ENCODE measurements at places on chromosomes 5 and 9.
A peak's percentile ranks its signal among the peaks of the same experiment; 100 is the strongest.

DNA sequence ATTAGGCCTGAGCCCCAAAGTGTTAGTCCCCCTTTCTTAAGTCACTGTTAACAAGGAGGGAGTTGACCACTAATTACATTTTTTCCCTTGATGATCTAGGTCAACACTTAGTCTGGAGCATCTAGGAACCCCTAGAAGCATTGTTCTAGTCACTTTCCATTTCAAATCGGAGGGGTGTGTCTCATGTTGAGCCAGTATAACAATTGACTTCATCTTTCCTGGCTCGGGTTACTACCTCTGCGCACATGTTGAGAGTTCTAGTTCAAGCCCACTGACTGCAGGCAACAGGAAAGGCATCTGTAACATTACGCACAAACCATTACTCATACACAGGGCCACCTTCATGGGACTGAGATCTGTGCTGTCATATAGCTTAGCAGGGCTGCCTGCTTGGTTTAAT, 164.9 kb downstream of the NTRK2 start:
- DNase-seq, result no peak

DNA sequence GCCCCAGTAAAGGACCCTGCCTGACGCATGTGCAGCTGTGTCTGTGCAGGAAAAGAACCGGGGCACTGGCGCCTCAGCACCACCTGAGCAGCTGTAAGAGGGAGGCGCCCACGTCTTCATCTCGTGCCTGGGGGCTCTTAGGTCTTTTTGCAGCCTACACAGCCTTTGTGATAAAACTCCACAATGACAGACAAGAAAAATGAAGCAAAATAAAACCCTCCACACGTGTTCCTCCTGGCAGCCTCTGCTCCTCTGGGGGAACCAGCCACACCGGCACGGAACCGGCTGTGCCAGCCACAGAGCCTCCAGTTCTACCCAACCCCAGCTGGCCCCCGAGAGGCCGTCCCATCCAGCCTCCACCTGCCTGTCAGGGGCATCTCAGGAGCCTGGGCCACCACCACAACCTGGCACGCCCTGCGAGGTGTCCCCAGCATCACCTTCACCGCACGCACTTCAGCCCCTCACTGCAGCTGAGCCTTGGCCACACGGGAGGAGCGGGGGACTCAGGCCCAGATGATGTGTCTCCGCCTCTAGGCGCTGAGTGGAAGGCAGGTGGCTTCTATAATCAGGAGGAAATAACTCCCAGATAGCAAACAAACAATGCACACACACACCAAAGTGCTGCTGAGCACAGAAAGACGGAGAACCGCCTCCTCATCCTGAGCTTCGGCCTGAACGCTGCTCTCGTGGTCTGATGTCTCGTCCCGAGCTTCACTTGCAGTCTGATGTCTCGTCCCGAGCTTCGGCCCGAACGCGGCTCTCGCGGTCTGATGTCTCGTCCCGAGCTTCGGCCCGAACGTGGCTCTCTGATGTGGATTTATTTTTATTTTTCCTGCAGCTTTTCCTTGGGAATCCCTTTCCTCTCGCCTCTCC, 28.6 kb upstream of the NSMF start:
- no peak for DNase-seq

DNA sequence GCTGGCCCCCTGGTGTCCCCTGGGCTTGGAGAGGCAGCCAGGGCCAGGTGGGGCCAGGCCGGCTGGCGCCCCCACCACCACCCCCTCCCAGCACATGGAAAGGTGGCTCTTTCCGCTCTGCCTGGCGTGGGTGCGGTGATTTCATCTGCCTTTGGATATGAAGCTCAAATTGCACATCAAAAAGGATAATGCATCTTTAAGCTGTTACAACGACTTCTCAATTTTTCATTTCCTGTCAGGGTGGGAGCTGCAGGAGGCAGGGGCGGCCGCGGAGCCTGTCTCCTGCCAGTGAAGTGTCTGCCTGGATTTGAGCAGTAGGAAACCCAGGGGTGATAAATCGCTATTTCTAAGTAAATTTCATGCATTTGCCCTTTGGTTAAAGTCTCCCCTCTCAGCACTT, 169.2 kb upstream of the MVB12B start:
- DNase-seq, result no peak

GRCh38 chr5:446883-447263, 3.9 kb downstream of the EXOC3 start:
- DNase-seq, result peak; percentile 44

- no peak for DNase-seq
Measured at GRCh38 chr5:149166128-149166527, 24.8 kb downstream of the ABLIM3 start.

- no peak for DNase-seq
Measured at GRCh38 chr9:132597073-132597775, 14.8 kb downstream of the BARHL1 start.

DNA sequence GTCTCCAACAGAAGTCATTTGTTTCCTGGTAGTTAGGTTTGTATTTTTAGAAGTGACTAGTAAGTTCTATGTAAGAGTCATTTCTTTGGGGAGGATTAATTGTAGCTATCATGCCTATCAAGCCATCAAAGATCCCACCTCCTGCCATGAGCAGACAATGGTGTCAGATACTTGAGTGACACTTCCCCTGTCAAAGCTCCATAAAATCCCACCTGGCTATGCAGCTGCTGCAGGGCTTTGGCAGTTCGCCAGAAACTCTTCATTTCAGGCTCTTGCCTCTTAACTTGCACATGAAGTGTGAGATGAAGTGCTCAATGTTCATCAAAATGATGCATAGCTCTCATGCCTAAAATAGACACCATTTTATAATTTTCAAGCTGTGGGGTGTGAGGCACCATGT, 312.1 kb downstream of the CDH12 start:
- no peak for DNase-seq

- DNase-seq, result no peak
Measured at GRCh38 chr5:52898961-52899680, 90.0 kb upstream of the ITGA2 start.

GRCh38 chr9:91978740-91979414, 28.8 kb upstream of the ROR2 start:
- DNase-seq, result no peak

- DNase-seq, result no peak
Measured at GRCh38 chr9:129673602-129674001, 8.2 kb downstream of the PRRX2 start.

DNA sequence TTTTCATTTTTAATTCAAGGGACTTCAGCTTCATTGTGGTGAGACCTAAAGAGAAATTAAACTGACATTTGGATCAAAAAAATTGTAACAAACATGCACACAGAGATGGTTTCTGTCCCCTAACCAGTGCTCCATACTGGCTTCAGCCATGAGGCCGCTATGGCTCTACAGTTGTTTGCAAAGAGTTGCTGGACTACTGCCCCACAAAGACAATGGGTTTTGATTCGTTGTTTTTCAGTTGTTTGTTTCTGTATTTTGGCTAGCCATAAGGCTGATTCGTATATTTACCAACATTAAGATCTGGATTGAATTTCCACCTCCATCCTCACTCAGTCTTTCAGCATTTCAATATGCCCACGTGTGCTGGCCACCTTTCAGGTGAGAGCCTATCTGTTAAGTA, 163.7 kb upstream of the KIF2A start:
- DNase-seq, result no peak

DNA sequence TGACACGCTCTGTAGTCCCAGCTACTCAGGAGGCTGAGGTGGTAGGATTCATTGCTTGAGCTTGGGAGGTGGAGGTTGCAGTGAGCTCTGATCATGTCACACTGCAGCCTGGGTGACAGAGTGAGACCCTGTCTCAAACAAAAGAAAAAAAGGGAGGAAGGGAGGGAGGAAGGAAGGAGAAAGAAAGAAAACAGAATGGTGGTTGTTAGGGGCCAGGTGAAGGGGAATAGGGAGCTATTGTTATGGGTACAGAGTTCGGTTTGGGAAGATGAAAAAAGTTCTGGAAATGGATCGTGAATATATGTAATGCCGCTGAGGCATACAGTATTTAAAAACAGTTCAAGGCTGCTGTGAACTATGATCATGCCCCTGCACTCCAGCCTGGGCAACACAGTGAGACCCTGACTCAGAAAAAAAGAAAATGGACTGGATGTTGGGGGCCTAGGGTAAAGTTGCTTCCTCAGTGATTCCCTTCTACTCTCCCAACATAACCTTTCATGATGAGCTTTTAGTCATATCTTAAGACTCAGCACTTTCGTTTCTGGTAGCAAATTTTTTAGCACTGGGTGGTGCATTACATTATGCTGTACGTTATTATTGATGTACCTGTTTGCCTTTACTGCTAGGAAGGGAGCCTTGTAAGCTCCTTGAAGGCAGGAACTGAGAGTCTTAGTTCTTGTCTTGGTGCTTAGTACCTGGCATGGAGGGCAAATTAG, 4.0 kb downstream of the CTNNA1 start:
- DNase-seq, result no peak

DNA sequence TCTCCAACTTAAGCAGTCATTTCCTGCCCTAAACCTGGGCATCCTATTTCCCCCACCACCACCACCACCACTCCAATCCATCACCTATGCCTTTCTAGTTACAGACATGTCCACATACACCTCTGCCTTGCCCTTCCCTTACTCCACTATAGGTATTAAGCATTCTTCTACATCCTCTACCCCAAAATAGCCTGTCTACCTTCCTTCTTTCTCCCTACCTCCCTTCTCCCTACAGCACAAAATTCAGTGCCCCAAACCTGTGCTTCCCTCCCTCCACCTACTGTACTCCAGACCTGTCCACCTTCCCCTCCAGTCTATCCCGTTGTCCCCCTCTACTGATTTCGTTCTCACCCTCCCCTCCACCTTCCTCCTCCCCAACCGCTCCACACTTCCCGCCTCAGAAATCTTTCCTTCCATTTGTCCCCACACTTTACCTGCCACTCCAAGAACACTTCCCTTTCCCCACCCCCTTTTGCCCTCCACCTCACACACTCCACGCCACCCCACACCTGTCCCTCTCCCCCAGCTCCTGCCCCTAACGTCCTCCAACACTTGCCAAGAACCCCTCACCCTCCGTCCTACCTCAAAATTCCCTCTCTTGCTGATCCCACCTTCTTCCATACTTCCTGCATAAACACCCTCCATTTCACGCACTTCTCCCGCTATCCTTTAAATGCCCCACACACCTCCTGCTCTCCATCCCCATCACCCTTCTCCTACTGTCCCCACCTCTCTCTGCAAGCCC, 1.6 kb downstream of the STRBP start:
- no peak for DNase-seq

GRCh38 chr5:174571662-174572397, 152.6 kb upstream of the MSX2 start:
- no peak for DNase-seq

DNA sequence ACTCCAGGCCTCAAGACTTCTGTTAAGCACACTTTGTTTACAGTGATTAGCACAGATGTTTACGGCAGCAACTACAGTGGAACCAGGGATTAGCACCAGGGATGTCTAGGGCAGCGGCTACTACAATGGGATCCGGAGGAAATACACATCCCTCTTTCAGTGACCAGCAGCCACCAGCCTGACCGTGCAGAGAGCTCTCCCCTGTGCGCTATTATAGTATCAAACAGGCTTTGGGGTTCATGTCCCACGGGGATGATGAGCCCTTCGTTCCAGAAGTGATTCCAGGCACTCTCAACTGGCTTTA, 21.5 kb downstream of the GFPT2 start:
- DNase-seq, result no peak

GRCh38 chr9:115690786-115691496, 462.6 kb upstream of the PAPPA start:
- no peak for DNase-seq

DNA sequence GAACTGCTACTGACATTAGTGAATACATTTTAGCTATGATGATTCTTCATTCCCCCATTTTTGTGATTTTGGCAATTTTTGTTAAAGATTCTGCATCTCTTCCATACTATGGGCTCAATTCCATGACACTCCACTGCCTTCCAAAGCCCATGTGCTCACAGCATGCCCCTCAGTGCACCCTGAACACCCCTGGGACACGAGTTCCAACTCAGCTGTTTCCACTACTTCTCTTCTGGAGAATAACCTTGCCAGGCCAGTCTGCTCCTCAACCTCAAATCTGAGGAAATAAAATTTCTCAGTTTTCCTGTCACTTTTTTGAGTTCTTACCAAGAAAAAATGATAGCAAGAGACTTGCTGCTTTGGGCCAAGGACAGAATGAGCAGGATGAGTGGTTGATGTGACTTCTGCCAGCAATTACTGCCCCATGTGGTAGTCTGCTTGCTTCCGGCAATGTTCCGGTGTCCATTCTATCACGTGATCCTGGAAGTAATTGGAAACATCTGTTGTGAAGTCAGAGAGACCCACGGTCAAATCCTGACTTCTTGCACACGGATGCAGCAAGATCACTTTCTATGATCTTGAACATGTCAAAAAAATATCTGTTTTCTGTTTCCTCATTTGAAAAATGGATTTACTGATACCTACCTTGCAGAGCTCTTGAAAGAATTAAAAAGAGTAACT, 58.3 kb downstream of the EGFLAM start:
- no peak for DNase-seq
